ENCODE measurements at places on chromosomes 7 and 10. TPM values are rescaled to one million over a fixed set of nuclear protein-coding genes. Genes with fewer than 3 reads are reported as not detected.

The TBX20 gene
- not detected for total RNA-seq

The HOXA2 gene
- total RNA-seq = not detected

The WAPL gene
- 54.0 TPM for total RNA-seq

The PON1 gene
- total RNA-seq = not detected

The SPAG6 gene
- not detected for total RNA-seq

The CDC123 gene
- 40.7 TPM for total RNA-seq

The TEX47 gene
- not detected for total RNA-seq

The AGR2 gene
- not detected for total RNA-seq

DNA sequence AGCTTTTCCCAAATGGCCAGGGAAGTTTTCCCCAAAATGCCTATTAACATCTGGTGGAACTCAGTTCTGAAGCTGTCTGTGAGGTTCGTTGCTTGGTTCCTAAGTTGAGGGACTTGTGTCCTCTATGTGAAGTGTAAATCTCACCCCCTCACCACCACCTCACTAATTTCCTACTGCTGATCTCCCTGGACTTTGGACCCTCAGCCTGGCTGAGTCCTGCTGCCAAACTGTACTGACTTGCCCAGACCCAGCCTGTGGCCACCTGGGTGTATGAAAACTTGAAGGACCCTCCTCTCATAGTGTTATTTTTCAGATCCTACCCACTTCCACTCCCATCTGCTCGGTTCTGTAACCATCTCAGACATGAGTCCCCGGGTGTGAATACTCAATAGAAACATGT is 94.9 kb downstream of the MET start:
- DNase-seq = no peak

GRCh38 chr10:132612571-132613504 is 75.3 kb downstream of the INPP5A start:
- DNase-seq = no peak

DNA sequence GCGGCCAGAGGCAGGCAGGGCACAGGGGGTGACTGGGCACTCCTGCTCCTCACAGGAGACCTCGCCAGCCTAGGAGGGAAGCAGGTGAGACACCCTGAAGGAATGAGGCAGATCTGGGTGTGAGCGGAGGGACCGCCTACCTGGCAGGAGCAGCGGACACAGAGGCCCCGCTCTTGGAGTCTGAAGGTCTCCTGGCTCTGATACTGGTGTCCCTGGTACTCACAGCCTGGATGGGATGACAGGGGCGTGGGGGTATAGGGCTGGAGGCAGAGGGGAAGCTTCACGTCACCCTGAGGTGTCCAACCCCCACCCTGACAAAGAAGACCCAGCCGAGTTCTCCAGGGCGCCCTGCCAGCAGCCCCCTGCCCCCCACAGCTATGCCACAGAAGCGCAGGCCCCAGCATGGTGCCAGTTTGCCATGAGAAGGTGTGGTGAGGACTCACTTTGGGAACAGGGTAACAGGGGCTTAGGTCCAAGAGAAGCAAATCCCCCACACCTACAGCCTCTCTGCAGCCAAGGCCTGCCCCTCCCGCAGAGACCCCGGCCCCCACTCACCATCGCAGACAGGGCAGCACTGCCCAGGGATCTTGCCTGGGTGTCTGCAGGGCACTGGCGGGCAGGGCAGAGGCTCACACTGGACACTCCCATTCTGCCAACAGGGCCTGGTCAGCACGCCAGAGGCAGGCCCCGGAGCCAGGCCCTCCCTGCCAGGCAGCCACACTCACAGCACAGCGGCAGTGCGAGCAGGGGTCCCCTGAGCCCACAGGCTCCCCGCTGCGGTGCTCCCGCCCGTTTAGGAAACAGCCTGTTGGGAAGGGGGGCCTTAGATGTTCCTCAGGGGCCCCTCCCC is 17.0 kb downstream of the KCP start:
- DNase-seq = no peak

DNA sequence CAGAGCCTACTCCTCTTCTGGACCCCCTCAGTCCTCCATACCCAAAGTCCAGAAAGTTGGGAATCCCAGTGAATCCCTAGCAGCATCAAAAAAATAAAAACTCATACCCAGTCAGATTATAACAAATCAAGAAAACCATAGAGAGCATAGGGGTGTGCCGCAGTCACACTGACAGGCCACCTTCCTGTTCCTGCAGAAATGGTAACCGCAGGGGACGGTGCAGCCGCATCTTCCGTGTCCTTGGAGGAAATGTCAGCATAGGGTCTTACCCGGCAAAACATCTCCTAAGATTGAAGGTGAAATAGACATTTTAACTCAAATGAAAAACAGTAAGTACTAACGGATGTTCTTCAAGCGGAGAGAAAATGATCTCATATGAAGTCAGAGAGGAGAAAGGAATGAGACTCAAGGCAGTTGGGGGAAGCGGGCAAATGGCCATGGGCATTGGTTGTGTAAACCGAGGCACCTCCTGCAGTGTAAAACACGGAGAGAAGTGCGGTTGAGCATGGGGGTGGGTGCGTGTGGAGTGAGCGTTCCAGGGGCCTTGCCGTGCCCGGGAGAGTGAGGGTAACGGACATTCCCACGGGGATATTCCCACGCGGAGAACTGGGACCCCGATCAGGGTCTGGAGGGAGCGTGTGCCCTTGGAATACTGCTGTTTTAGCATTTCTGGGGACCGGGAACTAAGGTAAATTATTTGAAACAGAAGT is 110.8 kb downstream of the NKX6-2 start:
- DNase-seq = no peak

GRCh38 chr7:135726911-135727673 is 894 bp downstream of the SLC13A4 start:
- no peak for DNase-seq

DNA sequence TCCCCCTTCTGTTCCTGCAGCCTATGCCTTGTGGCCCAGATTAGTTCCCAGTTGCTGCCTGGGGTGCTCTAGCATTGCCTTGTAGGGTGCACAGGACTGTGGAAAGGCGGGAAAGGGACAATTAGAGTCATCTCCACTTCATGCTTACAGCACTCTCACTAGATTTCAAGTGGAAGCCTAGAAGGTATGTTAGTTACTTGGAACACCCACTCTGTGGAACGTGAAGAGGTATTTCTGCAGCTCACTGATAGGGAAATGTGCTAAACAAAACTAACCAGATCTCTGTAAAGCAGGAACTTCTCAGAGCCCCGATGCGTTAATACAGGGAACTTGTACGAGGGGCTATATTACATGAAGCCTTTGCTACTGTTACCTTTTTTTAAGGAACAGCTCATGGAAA is 19.4 kb downstream of the STMP1 start:
- no peak for DNase-seq

DNA sequence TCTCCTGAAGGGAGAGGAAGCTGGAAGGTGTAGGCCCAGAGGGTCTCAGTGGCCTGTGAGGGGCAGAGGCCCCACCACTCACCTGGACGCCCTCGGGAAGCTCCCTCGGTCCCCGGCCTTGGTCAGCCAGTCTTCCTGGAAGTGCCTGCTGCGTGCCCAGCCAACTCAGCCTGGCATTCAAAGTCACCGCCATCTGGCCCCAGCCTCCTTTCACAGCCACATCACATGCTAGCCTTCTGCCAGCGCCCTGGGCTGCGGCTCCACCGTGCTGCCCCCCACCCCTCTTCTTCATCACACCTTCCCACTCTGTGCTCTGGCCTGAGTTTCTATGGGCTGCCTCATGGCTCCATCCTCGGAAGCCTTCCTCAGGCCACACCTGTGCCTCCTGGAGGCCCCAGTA is 98.0 kb downstream of the ZMIZ1 start:
- no peak for DNase-seq

Measured in CD4-positive, alpha-beta memory T cell (primary cell).